ENCODE measurements at places on chromosomes 3 and 15.

- DNase-seq, result no peak
Measured at GRCh38 chr3:40582401-40583027, 57.8 kb downstream of the ZNF621 start.

DNA sequence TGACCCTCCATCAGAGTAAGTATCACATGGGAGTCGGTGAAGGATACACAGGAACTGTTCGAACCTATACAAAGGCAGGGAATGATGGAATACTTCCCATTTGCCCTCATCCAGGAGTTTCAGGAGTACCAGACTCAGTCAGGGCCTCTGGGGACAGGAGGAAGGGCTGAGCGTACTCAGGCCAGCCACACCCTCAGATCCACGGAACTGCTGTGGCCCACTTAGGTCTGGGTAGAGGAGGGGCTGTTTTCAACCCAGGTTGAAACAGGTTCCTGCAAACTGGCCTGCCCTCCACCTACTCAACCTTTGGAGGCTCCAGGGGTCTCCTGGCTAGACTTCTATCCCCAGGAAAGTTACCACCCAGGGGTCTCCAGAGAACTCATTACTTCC is 6.7 kb upstream of the IGDCC3 start:
- DNase-seq, result no peak

GRCh38 chr3:12147049-12147780 is 11.5 kb downstream of the TIMP4 start:
- no peak for DNase-seq

GRCh38 chr15:67000896-67001295 is 64.5 kb upstream of the SMAD3 start:
- no peak for DNase-seq

- DNase-seq, result no peak
Measured at GRCh38 chr3:131036200-131036816, 9.6 kb downstream of the NEK11 start.

DNA sequence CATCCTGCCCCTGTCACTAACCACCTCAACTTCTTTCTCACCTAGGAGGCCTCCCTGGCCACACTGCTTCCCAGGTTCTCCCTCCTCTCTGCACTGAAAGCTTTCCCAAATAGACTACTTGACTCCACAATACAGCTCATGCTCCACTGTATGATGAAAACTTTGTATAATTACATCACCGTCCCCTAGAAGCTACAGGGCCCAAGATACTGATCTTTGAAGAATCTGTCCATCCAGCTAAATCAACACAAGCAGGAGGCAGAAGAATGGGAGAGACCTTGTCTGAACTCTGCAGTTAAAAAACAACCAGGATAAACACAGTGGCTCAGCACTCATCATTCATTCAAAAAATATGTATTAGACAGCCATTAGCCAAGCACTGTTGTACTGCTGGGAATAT is 26.4 kb upstream of the RPS17 start:
- DNase-seq, result no peak

Data from stimulated activated CD8-positive, alpha-beta memory T cell treated with anti-CD3 and anti-CD28 coated beads, Interleukin-7, amount 100 ng/mL, for 1 hour (primary cell).